Thyroid gland (tissue), 4 donors: ENCODE measurements at places on chromosomes 11 and 22. TPM values are rescaled to one million over a fixed set of nuclear protein-coding genes. Genes with fewer than 3 reads are reported as not detected.

DNA sequence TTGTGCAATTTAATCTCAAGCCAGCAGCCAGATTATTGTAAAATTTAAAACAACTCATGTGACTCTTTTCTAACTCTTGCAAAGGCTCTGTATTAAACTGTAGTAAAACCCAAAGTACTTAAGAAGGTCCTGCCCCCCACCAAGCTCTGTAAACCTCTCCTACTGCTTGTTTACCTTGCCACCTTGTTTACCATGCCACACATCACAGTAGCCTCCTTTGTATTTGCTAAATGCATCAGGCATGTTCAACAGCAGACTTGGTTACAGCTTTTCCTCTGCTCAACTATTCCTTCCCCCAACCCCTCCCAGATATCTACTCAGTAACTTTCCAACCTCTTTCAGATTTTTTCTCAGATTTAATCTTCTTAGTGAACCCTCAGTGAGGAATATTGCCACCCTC lies 861.6 kb downstream of the METTL15 start:
- no peak for DNase-seq

DNA sequence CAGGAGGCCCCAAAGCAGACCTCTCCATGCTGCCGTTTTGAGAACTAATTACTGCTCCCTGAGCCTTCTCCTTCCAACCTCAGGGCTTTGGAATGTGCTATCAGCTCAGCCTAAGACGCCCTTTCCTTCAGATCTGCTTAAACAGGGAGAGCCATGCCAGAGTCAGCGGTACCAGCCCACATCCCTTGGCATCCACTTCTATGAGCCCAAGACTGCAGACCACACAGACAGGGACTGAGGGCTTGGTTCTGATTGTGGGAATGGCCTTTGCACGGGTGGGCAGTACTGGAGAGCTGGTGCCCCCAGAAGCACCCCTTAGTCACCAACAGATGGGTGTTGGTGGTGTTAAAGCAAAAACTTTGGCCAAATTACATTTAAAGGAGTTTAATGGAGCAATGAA lies 146.5 kb downstream of the TTC17 start:
- no peak for DNase-seq

DNA sequence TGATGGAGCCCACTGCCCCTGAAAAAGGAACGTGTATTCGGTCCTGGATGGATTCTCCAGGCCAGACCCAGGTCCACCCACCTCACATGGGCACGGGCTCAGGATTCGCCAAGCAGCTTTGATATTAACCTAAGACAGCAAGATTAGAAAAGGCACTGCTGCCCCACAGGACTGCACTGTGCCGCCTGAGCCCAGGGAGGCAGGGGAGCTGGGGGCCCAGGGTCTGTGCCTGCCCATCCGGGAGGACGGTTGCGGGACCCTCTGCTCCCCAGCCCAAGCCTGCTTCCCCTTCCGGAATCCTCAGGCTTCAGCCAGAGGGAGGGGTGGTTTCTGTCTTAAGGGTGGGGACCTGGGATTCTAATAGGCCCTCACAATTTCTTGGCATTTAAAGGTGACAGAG lies 13.5 kb upstream of the VSIG10L2 start:
- DNase-seq = no peak

- DNase-seq = no peak
Measured at GRCh38 chr11:27187848-27188621, 147.4 kb downstream of the BBOX1 start.

DNA sequence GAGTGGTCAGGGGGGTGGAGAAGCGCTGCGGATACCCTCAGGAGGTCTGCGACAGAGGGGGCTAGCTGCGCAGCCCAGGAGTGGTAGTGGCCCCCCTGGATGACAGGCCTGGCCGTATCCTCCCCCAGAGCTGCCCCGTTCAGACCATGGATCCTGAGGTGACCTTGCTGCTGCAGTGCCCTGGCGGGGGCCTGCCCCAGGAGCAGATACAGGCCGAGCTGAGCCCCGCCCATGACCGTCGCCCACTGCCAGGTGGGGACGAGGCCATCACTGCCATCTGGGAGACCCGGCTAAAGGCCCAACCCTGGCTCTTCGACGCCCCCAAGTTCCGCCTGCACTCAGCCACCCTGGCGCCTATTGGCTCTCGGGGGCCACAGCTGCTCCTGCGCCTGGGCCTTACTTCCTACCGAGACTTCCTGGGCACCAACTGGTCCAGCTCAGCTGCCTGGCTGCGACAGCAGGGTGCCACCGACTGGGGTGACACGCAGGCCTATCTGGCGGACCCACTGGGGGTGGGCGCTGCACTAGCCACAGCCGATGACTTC lies 505 bp downstream of the NUDT22 start:
- peak; percentile 58 for DNase-seq

Gene PLAAT5
- total RNA-seq = 1.1 TPM

Gene SCT
- total RNA-seq = not detected

Gene LMF2
- 117 TPM for total RNA-seq

Gene USH1C
- total RNA-seq = 3.9 TPM
